ENCODE measurements at places on chromosomes 13 and 19. TPM values are rescaled to one million over a fixed set of nuclear protein-coding genes. Genes with fewer than 3 reads are reported as not detected.

- DNase-seq, result no peak
Measured at GRCh38 chr19:898663-899062, 5.4 kb downstream of the RNU6-9 start.

DNA sequence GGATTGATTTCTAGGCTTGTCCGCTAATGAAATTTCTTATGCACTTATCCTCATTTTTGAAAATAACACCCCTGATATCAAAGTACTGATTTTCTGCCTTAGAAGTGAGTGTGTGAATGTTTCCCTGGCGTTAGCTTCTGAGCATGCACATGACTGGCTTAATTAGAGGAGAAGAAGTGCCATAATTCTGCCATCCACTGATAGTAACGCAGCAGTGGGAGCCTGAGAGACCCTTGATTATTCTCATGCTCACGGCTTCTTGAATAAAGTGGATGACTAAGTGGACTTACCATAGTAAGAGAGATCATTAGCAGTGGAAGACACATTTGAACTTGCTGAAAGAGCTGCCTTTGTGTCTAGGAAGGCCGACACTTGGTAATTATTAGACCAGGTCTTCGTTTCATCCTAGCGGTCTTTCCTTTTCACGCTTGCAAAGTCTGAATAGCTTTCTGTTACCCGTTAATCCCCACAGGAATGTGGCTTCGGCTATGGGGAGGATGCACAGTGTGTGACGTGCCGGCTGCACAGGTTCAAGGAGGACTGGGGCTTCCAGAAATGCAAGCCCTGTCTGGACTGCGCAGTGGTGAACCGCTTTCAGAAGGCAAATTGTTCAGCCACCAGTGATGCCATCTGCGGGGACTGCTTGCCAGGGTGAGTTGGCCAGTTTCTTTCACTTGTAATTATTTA is 45.3 kb downstream of the TNFRSF19 start:
- DNase-seq, result no peak

DNA sequence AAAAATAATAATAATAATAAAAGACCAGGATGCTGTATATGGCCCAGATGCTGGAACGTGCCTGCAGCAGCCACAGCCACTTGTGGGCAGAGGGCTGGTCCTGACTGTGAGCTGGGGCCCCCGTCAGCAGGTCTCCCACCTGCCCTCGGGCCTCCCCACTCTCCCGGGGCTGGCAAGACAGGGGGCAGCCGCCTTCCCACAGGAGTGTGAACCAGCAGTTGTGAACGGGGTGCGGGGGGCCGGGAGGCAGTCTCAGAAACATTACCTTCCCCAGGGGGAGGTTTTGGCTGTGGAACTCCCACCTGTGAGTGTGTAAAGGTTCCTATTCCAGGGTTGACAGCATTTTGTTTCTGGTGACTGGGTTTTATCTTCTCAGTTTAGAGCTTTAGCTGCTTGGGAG is 151.4 kb downstream of the KDM4B start:
- no peak for DNase-seq

DNA sequence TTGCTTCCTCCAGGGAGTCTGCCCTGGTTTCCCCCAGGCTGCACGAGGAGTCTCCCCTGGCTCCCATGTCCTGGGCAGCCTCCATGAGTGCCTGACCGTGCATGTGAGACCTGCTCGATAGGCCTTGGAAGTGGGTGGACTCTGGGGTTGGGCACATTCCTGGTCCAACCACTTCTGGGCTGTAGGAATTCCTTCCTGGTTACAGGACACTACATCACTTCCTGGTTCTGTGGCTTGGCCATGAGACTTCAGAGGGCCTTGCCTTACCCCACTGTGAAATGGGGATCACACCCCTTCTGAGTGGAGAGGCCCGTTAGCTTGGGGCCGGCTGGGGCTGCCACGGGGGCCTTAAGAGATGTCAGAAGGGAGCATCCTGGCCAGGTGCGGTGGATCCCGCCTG is 4.0 kb upstream of the ZNF628 start:
- peak; percentile 60 for DNase-seq

The PAK4 gene
- 6.8 TPM for total RNA-seq

DNA sequence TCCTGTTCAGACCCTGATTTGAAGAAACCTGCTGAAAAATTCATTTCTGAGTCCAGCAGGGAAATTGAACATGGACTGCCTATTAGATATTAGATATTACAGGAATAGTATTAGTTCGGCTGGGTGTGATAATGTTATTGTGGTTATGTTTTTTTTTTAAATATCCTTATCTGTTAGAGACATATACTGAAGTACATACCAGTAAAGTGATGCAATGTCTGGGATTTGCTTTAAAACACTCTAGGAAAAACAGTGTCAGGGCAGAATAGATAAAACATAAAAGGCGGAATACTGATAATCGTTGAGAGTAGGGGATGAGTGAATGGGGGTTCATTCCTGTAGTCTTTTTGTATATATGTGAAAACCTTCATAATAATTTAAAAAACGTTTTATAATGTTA is 28.7 kb upstream of the AMER2 start:
- DNase-seq, result no peak

- no peak for DNase-seq
Measured at GRCh38 chr13:98976941-98977340, 923 bp downstream of the DOCK9 start.

DNA sequence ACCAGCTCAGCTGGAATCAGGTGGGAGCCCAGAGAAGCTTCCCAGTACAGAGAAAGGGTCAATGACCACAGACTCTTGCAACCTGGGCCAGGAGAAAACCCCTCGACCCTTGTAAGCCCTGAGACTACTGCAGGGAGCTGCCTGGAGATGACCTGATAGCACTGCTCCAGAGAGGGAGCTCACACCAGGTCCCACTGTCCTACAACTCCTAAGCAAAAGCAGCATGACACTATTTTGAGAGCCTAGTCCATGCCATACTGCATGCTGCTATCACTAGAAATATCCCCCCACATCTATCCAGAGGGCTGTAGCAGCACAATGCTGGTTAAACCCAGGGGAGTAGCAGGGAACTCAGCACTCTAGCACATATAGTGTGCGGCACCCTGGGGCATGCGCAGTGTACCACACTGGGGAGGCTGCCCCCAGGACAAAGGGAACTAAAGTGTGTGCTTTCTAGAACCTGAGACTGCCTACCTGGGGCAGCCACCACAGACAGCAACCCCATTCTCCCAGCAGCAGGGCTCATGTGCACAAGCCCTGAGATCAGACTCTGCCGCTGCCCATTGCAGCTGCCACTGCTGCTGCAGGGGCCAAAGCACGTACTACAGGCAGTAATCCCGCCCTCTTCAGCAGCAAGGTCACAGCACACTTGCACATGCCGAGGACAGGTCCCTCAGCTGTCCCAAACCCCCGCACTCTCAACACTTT is 27.1 kb upstream of the N4BP2L1 start:
- DNase-seq, result no peak

GRCh38 chr13:33034882-33035520 is 18.8 kb downstream of the KL start:
- no peak for DNase-seq

Measured in bronchial epithelial cell (primary cell).